ENCODE measurements at places on chromosomes 16 and 17. TPM values are rescaled to one million over a fixed set of nuclear protein-coding genes. Genes with fewer than 3 reads are reported as not detected.

- DNase-seq, result peak; percentile 40
Measured at GRCh38 chr16:89343501-89344457, 126.3 kb downstream of the ZNF778 start.

- DNase-seq, result no peak
Measured at GRCh38 chr16:87303962-87304521, 13.2 kb downstream of the C16orf95 start.

GRCh38 chr17:17737961-17738894 lies 57.0 kb downstream of the RAI1 start:
- no peak for DNase-seq

FAM83G gene
- 2.9 TPM for total RNA-seq

MFSD6L gene
- total RNA-seq, result not detected

- no peak for DNase-seq
Measured at GRCh38 chr17:75410141-75410540, 4.7 kb upstream of the GRB2 start.

- DNase-seq, result no peak
Measured at GRCh38 chr17:29584452-29585079, 4.9 kb downstream of the GIT1 start.

ZSCAN10 gene
- total RNA-seq, result not detected

DNA sequence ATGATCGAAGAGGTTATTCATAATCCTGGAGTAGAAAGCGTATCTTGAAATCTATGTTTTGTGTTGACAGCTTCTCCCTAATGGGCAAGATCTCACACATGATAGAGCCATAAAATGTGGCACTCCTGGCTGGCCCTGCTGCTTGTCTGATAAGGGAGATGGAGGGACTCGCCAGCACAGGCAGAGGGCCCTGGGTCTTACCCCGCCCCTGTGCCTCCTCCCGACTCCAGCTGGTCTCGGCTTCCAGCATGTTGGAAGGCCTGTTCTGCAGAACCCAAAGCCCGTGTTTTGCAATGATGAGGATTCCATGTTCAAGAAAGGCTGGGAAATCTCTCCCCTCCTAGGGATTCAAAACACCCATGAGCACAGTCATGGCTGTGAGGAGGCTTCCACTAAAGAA lies 106.7 kb upstream of the SDK2 start:
- no peak for DNase-seq

GRCh38 chr17:81911277-81911961 lies at the start of gene PCYT2:
Gene PCYT2, minus strand, starts transcription at chr17:81911399. Its CDS starts 44 bp downstream, at chr17:81911355.
- DNase-seq, result peak; percentile 74

GRCh38 chr16:83138976-83139690 lies 512.4 kb downstream of the CDH13 start:
- peak; percentile 41 for DNase-seq

DNA sequence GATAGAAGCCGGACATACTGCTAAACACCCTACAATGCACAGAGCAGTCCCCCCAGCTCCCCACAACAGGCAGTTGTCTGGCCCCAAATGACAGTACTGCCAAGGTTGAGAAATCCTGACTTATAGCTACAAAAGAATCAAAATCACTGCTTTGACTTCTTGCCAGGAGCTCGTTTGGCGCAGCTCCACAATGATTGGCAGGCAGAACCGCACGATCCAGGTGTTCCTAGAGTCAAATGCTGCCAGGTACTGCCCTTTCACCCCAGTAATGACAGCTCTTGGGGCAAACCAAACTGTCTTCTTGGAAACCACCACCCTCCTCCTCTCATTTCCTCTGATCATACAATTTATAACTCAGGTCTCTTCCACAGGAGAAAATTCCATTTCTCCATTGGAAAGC lies 2.2 kb upstream of the TMC5 start:
- DNase-seq, result no peak

BCL6B gene
- not detected for total RNA-seq

MYOCD gene
- not detected for total RNA-seq

NOG gene
- 0.12 TPM for total RNA-seq

DNA sequence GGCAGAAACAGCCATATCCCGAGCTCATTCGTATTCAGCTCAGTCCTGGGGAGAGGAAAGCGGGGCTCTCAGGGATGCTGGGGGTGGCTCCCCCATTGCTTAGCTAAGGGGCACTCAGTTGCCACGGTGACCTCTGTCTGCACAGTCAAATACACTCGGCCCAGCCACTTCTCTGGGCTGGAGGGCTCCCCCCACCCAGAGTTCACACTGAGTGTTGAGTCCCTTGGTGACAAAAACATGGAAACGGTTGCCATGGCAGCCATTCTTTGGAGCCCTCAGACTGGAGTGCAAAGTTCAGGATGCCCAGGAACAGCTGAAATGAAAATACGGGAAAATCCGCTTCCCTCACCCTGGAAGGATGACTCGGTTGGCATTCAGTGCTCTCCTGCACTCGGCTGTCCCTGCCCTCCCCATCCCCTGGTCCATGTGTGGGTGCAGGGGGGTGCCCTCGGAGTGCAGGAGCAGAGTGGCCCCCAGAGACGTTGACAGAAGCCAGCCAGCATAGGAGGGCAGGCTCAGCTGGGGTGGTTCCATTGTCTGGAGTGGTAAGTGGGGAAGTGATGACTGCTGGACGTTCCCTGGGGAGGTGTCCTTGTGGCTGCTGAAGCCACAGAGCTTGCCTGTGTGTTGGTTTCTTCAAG lies 216.5 kb downstream of the NTN1 start:
- DNase-seq, result no peak

DNA sequence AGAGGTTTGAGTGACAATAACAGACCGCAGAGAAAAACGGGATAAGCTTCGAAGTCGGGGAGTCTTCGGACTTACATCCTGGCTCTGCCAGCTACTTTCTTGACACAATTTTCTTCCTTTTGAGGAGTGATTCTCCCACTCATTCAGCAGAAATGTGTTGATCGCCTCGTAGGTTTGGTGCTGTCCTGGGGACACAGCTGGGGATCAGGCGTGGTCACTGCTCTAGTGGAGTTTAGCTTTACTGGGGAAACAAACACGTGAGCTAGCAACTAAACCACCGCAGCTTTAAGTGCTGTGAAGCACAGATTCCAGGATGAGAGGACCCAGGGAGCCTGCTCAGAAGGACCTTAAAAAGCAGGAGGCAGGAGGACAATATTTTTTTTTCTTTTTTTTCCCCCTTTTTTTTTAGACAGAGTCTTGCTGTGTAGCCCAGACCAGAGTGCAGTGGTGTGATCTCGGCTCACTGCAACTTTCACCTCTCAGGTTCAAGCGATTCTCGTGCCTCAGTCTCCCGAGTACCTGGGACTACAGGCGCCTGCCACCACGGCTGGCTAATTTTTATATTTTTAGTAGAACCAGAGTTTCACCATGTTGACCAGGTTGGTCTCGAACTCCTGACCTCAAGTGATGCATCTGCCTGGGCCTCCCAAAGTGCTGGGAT lies 858 bp downstream of the NUBP1 start:
- DNase-seq, result peak; percentile 69

Data from RPMI7951 (cell line).